ENCODE measurements at places on chromosomes 2 and 18.

DNA sequence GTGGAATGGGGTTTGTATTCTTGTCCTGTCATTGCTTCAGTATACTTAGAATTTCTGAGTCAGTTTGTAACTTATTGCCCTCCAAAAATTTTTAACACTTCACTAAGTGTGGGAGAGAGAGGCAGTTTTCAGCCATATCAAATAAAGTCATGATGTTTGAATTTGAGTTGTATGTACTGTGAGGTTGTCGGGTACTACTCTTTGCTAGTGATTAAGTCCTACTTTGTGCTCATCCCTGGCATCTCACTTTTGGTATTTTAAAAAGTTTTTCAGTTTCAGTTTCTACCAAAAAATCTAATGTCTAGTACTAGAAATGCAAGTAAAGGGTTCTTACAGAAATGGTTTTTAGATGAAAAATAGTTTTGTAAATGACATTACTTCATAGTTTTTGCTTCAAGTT lies 40.7 kb downstream of the EIF5B start:
- DNase-seq: no peak

GRCh38 chr2:199624958-199625357 lies 167.2 kb upstream of the SATB2 start:
- no peak for DNase-seq

GRCh38 chr2:128092656-128093055 lies 1.7 kb downstream of the UGGT1 start:
- no peak for DNase-seq

DNA sequence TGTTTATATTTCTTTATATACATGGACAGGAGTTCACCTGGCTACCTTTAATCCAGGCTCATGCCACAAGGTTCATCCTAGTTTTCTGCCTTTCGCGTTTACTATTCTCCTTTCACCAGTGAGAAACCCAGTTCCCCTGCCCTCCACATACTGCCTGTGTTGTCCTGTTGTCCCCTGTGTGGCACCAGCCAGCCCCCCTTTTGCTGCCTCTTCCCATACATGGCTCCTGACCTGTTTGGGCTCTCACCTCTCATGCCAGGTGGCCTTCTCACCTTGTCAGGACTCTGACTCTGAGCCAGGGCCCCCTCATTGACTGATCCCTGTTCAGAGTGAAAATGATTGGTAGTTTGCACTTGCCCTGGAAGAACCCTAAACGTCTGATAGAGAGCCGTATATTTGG lies 13.6 kb downstream of the ASB1 start:
- no peak for DNase-seq

DNA sequence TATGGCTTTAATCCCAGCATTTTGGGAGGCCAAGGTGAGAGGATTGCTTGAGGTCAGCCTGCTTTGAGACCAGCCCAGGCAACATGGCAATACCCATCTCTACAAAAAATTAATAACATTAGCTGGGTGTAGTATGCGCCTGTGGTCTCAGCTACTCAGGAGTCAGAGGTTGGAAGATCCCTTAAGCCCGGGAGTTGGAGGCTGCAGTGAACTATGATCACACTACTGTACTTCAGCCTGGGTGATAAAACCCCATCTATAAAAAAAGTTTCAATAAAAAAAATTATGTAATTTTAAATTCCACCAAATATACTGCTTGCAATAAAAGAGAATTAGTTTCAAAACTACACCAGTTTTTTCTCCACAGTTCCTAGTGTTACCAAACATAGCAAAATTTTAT lies 23.3 kb upstream of the CACNB4 start:
- no peak for DNase-seq

- no peak for DNase-seq
These were observed 85.6 kb downstream of the EHD3 start for GRCh38 chr2:31319406-31320175.

DNA sequence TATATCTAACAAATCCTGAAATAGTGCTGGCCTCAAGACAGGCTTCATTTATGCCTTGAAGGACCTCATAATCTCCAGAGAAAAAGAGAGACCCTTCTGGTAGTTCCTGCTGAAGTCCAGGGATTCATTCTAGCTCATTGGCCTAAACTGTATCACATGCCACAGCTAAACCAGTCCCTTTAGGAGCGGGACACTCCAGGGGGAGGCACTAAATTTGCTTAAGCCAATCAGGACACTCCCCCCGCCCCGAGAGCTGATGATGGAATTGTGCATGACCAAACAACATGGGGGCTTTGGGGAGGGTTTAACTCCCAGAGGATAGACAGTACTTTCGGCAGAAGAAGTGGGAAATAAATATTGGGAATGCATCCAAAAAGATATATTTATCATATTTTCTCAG lies 36.4 kb upstream of the CXCR4 start:
- no peak for DNase-seq

DNA sequence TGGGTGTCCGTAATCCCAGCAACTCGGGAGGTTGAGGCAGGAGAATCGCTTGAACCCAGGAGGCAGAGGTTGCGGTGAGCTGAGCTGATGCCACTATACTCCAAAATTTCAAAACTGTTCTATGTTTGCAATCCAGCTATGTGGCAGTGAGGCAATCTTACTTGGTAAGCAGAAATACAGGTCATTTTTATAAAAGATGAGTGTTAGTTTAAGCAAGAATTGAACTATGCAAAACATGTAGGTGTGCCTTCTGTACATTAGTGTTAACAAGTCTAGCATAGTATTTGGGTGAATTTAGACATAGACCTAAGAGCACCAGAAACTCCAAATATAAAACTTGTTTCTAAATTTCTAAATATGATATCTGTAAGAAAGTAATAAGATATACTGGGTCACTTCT lies 7.2 kb downstream of the DSC1 start:
- DNase-seq: no peak

GRCh38 chr2:118634876-118635275 lies 212.6 kb downstream of the EN1 start:
- no peak for DNase-seq

DNA sequence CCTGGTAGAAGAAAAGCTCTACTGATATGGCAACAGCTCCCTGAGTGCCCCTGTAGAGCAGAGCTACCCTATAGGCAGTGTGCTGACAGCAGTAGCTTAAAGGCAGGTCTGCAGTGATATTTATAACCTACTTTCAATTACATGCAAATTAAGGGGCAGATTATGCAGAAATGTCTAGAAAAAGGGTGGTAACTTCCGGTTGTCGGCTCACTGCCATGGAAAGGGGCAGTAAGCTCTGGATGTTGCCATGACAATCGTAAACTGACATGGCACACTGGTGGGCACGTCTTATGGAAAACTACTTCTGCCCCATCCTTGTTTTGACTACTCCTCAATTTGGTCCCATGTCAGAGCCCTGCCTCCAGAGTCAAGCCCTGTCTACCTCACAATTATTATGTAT lies 2.9 kb upstream of the TYMS start:
- DNase-seq: no peak

- no peak for DNase-seq
These were observed 46.6 kb upstream of the SCG2 start for GRCh38 chr2:223648755-223649154.

DNA sequence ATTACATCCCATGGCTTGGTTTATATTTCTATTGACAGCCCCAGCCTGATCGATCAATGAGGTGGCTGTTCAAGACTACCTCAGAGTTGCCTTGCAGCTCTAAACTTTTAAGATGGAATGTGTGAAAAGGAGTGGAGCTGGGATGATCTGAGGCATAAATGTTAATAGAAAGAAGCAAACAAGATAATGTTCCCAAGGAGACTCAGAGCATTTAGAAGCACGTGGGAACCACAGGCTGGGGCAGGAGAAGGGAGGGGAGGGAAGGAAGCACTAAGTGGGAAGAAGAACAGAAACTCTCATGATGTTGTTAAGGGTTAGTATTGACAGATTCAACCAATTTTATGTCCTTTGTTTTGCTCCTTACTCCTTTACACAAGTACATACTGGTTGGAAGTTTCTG lies 28.8 kb upstream of the LRATD1 start:
- DNase-seq: no peak

DNA sequence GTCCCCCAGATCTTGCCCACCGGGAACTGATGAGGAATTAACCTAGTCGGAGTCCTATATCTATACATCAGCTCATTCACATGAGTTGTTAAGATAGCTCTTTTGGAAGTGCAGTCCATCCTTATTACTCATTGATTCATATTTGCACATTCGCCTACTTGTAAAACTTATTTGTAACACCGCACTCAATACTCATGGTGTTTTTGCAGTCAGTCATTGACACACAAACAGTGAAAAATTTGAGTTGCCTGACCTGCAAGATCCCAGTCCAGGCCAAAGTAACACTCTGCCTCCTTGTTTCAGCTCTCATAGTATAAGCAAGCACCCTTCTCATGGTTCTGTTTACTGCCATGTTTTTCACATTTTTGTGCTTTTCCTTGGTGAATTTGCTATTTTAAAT lies 180.6 kb downstream of the CTIF start:
- no peak for DNase-seq

- no peak for DNase-seq
These were observed 155.1 kb downstream of the SMAD7 start for GRCh38 chr18:48795696-48796095.

GRCh38 chr18:3995476-3996102 lies 459.5 kb downstream of the DLGAP1 start:
- peak; percentile 33 for DNase-seq

DNA sequence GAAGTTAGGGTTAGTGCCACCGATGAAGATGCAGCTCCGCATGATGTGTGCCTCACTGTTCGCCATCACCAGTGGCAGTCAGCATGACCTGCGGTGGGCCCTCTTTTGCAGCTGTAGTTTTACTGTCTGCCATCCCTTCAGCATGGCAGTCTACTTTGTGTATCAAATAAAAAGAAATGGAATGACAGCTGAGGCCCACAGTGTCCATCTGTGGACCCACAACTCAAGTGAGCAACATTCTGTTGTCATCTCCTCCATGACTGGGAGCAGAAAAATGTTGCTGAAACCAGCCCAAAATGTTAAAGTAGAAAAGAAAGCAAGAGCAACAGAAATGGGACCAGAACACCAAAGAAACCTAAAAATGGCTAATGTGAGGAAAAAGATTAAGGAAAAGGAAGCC lies 128.7 kb downstream of the MEP1B start:
- no peak for DNase-seq

DNA sequence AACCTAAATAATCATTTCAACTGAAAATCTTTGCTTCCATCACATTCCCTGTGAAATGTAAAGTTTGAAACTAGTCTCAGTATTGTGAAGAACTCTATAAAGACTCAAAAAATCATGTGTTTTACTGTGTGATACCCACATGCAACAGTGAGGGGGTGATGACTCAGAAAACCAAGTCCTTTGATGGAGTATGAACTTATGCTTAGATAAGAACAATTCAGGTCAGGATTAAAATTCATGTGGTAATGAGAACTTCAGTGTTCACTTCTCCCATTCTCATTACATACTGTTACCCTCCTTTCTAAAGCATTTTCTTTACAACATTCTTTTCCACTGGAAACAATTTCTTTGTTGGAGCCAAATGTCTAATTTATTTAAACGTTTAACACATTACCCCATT lies 360.2 kb downstream of the FSIP2 start:
- DNase-seq: no peak

DNA sequence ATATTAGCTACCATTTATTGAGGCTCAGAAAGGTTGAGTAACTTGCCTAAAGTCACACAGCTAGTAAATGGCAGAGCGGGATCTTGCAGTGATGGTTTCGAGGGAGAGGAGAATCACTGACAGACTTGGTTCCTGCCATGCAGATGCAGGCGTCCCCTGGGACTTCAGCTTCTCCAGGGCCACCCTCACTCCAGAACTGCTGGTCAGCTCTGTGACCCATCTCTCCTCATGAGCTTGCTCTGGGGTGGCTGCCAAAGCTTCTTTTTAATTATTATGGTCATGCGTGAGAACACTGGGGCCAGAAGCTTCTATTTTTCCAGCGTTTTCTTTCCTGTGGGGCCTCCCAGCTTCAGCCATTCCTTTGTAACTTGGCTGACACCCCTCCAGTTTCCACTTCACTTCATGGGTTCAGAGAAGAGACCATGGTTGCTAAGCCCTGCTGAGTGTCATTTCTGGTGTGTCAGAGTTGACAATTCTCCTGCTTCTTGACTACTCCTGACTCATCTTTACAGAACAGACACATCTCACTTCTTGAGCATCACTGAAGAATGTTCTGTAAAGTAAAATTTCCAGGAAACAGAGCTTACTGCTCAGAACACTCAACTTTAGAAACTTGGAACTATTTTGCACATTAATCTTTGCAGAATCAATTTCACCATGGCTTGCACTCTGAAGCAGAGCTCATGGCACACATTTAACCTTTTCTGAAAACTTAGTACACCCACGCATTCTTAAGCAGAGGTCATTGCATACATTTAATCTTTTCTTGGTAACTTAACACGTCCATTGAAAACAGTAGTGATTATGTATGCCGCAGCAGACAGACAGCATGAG lies 70.4 kb downstream of the IL1R2 start:
- DNase-seq: no peak

GRCh38 chr18:9637036-9637767 lies 22.8 kb upstream of the PPP4R1 start:
- DNase-seq: no peak

- DNase-seq: peak; percentile 46
These were observed 24.6 kb upstream of the KCMF1 start for GRCh38 chr2:84946204-84947009.

DNA sequence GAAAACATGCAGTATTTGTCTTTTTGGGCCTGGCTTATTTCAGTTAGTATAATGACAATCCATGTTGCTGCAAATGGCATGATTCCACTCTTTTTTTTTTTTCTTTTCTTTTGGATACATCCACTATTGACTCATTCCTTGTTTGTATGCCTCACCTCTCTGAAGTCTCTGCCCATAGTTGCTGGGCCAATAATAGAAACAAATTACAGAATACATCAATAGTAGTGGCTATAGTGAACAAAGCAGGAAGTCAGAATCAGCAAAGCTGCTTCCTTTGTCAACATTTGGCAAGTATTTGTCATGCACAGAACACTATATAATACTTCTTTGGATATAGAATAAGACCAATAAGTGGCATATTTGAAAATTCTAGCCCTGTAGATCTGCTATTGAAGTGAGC lies 609.7 kb downstream of the STK39 start:
- no peak for DNase-seq

- DNase-seq: no peak
These were observed 48.6 kb upstream of the RAPH1 start for GRCh38 chr2:203583701-203584100.

- no peak for DNase-seq
These were observed 26.3 kb downstream of the MEX3C start for GRCh38 chr18:51171223-51171622.

DNA sequence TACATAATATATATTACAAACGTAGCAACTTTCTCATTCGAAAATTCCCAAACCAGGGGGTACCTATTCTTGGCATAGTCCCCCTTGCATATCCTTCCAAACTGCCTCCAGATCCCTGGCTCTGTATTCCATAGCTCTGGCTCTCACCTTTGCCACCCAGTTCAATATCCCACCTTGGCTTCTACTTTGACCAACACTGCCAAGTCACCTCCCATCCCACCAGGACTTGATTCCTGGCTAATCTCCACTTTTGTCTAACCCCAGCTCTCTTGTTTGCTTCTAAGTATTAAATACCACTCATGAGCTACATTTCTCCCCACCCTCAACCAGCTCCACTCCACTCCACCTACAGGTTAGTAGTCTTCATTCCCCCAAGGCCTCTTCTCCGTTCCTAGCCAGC lies 103.2 kb upstream of the WDR75 start:
- no peak for DNase-seq

- no peak for DNase-seq
These were observed 78.6 kb downstream of the FAM228A start for GRCh38 chr2:24253303-24253919.

GRCh38 chr2:66432801-66433694 lies 1.9 kb upstream of the MEIS1 start:
- no peak for DNase-seq

All from stimulated activated CD4-positive, alpha-beta T cell treated with anti-CD3 and anti-CD28 coated beads, Interleukin-1b, Interleukin-23, amount 100 ng/mL, for 1 hour (primary cell).